Cerebellum (tissue), 4 donors: ENCODE measurements at places on chromosomes 5 and 9.

DNA sequence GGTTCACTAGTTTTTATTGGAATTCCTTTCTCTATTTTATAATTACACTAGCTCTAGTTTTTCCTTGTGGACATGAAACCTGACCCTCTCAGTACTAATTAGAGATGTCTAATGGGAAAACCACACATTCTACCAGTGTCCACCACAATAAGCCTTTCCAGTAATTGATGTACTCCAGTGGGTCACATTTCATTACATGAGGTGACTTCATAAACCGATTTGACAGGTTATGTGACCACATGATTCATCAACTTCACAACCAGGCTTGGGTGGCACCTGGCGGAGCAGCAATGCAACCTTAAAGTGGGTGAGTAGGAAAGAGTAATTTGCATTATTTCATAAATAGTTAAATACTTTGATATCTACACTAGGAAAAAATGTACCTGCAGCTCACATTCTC lies 284.2 kb upstream of the ADAMTS16 start:
- DNase-seq, result no peak

DNA sequence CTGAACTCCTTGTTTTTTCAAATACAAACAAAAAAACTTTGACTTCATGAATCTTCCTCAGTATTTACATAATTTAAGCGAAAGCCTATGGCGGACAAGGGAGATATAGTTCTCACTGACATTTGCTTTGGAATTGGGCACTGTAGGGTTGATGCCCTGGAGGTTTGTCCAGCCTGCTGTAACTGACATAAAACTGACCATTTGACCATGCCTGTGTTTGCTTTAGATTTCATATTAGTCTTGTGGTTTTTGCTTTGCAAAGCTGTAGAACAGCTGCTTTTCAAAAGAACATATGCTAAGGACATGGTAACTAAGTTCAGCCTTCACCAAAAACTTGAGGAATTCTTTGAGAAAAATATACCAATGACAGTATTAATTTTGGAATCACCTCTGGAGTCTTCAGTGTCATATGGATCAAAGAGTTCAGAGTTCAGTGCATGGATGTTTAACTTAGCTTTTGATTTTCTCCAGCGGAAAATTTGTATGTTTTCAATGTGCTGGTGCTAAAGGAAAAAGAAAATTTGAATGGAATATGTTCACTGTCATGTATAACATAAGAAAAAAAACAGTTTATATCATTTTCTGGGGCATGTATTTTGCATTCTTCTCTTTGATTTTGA lies 1013.1 kb downstream of the NR2F1-AS1 start:
- no peak for DNase-seq

DNA sequence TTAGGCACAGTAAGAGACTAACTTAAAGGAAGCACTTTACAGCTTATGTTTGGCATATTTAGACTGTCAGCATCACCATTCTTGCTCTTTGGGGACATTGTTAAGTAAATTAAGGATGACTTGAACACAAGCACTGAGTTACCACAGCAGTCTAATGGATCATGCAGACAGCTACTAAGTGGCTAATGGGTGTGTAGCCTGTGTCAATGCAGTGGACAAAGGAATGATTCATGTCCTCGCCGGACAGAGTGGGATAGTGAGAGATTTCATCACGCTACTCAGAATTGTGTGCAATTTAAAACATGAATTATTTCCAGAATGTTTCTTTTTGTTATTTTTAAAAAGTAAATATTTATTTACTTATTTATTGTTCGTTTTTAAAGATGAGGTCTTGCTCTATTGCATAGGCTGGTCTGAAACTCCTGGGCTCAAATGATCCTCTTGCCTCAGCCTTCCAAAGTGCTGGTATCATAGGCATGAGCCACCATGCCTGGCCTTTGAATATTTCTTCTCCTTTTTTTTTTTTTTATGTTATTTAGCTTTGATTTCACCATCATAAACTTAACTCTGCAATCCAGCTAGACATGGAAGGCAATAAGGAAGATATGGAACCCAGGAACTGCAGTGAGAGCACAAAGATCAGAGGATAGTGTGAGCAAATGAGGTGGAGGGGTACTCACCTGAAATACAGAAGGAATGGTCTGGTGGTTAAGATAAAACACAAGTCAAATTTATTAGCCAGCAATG lies 53.0 kb upstream of the KLF4 start:
- DNase-seq, result no peak

DNA sequence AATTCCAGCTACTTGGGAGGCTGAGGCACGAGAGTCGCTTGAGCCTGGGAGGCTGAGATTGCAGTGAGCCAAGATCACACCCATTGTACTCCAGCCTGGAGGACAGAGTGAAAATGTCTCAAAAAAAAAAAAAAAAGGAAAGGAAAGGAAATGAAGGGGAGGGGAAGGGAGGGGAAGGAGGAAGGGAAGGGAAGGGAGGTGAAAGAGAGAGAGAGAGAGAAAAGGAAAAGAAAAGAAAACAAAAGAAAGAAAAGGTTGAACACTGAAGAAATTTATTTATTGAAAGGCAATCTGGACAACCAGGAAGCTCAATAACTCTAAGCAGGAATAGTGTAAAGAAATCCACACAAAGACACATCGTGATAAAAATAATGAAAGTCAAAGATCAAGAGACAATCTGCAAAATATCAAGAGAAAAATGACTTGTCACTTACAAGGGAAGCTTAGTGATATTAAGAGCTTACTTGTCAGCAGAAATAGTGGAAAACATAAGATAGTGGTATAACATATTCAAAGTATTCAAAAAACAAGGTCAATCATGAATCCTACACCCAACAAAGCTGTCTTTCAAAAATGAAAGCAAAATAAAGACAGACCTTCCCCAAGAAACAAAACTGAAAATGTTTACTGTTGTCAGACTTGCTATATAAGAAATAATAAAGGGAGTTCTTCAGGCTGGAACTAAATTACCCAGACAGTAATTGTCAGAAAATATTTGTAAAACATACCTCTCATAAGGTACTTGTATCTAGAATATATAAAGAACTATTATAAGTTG lies 10.9 kb upstream of the RIMOC1 start:
- DNase-seq, result no peak
